Gastroesophageal sphincter (tissue), 4 donors: ENCODE measurements at places on chromosomes 1 and 21.

- no peak for ATAC-seq
Observed at GRCh38 chr1:58293388-58293787, 253.1 kb downstream of the OMA1 start.

DNA sequence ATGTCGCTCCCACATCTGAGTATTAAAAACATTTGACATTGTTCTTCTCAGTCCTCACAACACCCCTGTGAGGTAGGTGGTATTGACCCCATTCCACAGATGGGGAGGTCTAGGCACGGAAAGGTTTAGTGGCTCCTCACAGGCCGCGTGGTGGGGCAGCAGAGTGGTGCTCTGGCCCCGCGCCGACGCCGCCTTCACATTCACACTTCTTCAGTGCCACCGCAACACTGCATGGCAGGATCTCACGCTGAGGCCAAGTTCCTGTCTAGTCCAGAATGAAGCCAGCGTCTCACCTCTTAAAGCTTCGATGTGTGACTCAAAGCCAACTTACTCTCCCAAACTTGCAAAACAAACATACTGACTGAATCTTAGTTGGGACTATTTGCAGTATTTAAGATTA lies 12.1 kb downstream of the ICMT start:
- ATAC-seq: no peak

DNA sequence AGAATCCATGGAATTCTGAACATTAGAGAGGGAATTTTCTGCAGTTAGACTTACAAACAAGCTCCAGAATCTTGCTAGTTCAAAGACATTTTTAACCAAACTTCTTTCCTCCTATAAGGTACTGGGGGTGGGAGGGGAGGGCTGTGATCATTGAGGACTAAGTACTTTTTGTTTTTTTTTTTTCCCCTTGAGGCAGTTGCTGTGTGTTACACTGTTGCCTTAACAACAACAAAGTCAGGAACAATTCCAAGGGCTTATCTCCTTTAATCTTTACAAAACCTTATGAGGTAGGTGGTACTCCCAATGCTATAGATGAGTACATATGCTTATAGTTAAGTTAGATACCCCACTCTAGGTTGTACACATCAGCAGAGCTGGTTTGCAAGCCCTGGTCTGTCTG lies 62.9 kb downstream of the PPP1R12B start:
- ATAC-seq: no peak

GRCh38 chr1:190739926-190740325 lies 262.3 kb upstream of the BRINP3 start:
- ATAC-seq: no peak

DNA sequence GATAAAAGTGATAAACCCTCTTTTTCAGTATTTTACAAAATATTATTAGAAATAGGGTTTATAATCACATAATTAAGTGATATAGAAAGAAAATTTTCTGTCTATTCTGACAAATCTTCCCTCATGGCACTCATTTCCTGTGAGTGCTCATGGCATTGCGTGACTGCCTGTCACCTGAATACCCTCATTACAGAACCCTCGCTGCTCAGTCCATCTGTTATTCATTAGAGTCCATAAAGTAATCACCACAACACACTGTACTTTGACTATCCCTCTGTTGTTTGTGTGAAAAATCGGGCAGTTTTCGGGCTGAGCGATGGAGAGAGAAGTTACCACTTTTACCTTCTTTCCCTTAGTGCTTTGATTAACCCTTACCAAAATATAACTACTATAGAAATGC lies 100.4 kb upstream of the BRINP3 start:
- no peak for ATAC-seq
